ENCODE measurements at places on chromosomes 2 and 18.

DNA sequence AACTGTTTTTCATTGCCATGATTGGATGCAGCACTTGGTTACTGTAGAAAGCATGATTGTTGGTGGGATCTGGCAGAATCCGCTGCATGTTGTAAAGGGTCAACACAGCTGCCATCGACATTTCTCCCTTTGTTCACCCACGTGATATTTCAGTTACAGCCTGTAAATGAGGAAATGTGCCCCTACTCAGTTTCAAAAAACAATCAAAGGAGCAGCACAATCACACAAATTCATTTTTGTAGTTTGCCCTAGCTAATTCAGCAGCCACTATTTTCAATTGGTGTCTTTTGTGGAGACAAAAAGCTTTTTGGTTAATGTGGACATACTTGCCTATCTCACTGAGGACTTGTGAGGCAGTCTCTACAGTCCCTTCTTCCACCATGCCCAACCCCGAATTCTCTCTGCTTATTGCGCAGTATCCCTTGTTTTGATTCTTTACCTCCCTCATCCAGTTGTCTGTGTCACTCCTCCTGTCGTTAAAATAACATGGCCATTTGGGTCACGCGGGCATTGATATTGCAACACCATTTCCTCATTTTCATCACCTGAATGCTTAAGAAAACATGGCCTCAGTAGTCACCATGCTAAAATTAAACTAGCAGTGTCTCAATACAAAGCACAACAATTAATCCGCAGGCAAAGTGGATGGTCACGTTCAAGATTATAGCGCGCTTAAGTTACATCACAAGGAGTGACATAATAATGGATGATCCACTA is 6.4 kb upstream of the PROC start:
- no peaks in the 10 kb centered on the region for H3K27me3 ChIP-seq
- no peak overlapping the region for H3K4me3 ChIP-seq
- DNase-seq: no peak

DNA sequence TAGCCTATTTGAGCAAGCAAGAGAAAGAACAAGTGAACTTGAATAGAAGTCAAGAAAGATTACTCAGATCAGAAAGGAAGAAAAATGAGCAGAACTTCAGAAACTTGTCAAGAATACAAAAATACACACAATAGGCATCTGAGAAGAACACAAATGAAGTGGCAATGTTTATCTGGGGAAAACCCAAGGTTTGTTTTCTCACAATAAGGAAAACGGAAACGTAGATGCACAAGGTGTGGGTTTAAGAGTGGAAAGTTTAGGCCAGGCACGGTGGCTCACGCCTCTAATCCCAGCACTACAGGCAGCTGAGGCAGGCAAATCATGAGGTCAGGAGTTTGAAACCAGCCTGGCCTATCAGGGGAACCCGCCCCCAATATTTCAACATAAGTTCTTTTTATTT is 159.5 kb upstream of the GYPC start:
- H3K27ac ChIP-seq: no peak overlapping the region
- H3K4me3 ChIP-seq: no peak overlapping the region
- no peaks in the 10 kb centered on the region for H3K4me1 ChIP-seq
- DNase-seq: no peak

DNA sequence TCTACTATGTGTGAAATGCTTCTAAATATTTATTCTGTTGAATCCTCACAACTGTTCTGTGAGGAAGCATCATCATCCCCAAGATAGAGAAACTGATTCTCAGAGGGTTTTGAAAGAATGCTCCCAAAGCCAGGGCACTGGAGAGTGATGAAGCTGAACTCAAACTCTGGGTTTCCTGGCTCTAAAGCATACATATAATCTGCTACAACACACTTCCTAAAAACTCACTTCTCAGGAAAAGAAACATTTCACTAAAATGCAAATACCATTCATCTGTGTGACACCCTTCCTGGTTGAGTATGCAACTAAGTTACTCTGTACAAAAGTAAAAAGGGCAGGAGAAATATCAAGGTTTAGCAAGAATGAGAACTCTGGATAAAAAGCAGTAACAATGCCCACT is 58.6 kb downstream of the GRB14 start:
- no peak for DNase-seq
- no peak overlapping the region for H3K27ac ChIP-seq
- H3K4me1 ChIP-seq: no peaks in the 10 kb centered on the region
- no peaks in the 10 kb centered on the region for H3K36me3 ChIP-seq
- H3K4me3 ChIP-seq: no peak overlapping the region
- H3K27me3 ChIP-seq: no peaks in the 10 kb centered on the region

DNA sequence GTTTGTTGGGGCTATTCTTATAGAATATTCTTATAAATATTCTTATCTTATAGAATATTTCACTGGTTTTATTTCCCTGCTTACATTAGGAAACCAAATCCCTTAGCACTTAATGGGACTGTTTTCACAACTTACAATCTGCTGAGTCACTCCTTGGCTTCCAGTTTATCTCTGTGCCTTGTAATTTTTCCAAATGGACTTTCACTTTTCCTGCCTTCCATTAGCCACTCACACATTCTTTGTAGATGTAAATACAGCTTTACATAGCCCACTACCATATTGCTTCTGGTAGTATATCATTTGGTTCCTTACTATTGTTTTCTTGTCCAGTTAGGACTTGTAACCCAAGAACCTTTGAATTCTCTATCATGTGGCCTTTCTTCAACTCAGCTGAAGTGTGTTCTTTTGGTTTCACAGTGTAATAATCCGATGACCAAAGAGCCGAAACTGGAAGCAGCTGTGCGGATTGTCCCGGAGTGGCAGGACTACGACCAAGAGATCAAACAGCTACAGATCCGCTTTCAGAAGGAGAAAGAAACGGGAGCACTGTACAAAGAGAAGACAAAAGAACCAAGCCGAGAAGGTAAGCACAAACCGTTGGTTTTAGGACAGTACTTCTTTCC is 96.1 kb downstream of the UGGT1 start:
- H3K27ac ChIP-seq: no peak overlapping the region
- H3K4me1 ChIP-seq: no peaks in the 10 kb centered on the region
- H3K36me3 ChIP-seq: peaks cover 81% of the 10 kb centered on the region
- no peaks in the 10 kb centered on the region for H3K27me3 ChIP-seq

- H3K27me3 ChIP-seq: peaks cover 12% of the 10 kb centered on the region
- no peak overlapping the region for H3K27ac ChIP-seq
- no peak for DNase-seq
- H3K4me1 ChIP-seq: no peaks in the 10 kb centered on the region
- no peaks in the 10 kb centered on the region for H3K36me3 ChIP-seq
These were observed 14.3 kb upstream of the STAM2 start for GRCh38 chr2:152189622-152190495.

DNA sequence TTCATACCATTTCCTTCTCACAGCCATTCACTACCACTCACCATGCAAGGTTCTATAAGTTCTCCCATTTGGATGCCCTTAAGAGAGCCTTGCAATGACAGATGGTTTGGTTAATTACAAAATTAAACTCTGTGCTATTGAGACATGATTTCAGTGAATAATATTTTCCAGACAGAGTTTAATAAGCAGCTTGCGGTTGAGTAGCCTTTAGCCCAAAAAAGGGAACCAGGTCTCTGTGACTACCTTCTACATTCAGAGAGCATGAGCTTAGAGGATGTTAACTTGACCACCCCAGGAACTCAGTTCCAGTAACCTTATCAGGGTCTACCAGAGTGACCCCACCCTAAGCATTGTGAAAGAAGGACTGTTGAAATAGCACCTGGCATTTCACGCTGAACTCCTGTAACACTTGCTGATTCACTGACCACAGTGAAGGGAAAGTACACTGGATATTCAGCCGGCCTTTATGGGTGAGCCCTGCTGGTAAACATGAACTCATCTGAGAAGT is 1173.1 kb upstream of the ZEB2 start:
- H3K27ac ChIP-seq: no peak overlapping the region
- peak; percentile 25 for DNase-seq
- no peak overlapping the region for H3K4me3 ChIP-seq
- H3K27me3 ChIP-seq: no peaks in the 10 kb centered on the region

GRCh38 chr18:79185648-79186047 is 116.5 kb downstream of the ATP9B start:
- no peak overlapping the region for H3K4me3 ChIP-seq
- H3K27me3 ChIP-seq: no peaks in the 10 kb centered on the region
- no peaks in the 10 kb centered on the region for H3K4me1 ChIP-seq
- H3K27ac ChIP-seq: no peak overlapping the region

DNA sequence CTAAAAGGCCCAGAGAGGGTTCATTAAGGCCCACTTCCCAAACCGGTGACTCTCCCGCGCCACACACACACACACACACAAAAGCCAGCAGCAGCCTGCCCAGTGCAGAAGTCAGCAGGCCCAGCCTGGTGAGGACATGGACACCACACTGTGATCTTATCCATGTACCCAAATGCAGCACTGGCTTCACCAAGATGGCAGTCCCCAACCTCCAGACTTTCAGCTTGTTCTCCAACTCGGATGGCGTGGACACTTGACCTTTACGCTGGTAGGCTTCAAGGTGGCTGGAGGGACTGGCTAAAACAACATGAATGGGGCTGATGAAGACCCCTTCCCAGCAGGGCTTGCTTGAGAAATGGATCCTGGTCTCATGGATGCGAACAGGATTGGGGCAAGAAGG is 50.4 kb downstream of the TNS1 start:
- no peak overlapping the region for H3K4me3 ChIP-seq
- no peak for DNase-seq
- H3K4me1 ChIP-seq: no peaks in the 10 kb centered on the region
- no peaks in the 10 kb centered on the region for H3K27me3 ChIP-seq
- no peaks in the 10 kb centered on the region for H3K36me3 ChIP-seq

- no peak for DNase-seq
- no peaks in the 10 kb centered on the region for H3K27me3 ChIP-seq
- no peak overlapping the region for H3K4me3 ChIP-seq
- H3K36me3 ChIP-seq: no peaks in the 10 kb centered on the region
- H3K4me1 ChIP-seq: no peaks in the 10 kb centered on the region
- no peak overlapping the region for H3K27ac ChIP-seq
These were observed 849.9 kb downstream of the DCDC2C start for GRCh38 chr2:4553241-4553640.

GRCh38 chr2:239828192-239828972 is 196.8 kb downstream of the NDUFA10 start:
- no peak for DNase-seq
- no peaks in the 10 kb centered on the region for H3K36me3 ChIP-seq
- no peaks in the 10 kb centered on the region for H3K27me3 ChIP-seq
- H3K27ac ChIP-seq: no peak overlapping the region
- H3K4me1 ChIP-seq: no peaks in the 10 kb centered on the region
